ENCODE measurements at places on chromosomes 2 and 18. TPM values are rescaled to one million over a fixed set of nuclear protein-coding genes. Genes with fewer than 3 reads are reported as not detected.

The TEX261 gene
- 18.9 TPM for total RNA-seq

The DIPK1C gene
- total RNA-seq, result under 0.01 TPM

The RAB11FIP5 gene
- total RNA-seq, result 4.3 TPM

The CNGA3 gene
- not detected for total RNA-seq

The SH2D6 gene
- total RNA-seq, result not detected

The CACNB4 gene
- 0.54 TPM for total RNA-seq

The HS1BP3 gene
- total RNA-seq, result 18.0 TPM

The PDE6D gene
- total RNA-seq, result 14.5 TPM

The ALLC gene
- not detected for total RNA-seq

The QPCT gene
- total RNA-seq, result 2.4 TPM

The POTEC gene
- not detected for total RNA-seq

The RESP18 gene
- total RNA-seq, result not detected

The GKN2 gene
- not detected for total RNA-seq

The CRYBA2 gene
- total RNA-seq, result not detected

The C1QL2 gene
- not detected for total RNA-seq

The MYO5B gene
- total RNA-seq, result under 0.01 TPM

The CHRNA1 gene
- not detected for total RNA-seq

The PIGN gene
- total RNA-seq, result 22.9 TPM

The TGFA gene
- total RNA-seq, result 0.27 TPM

The FAP gene
- total RNA-seq, result not detected

The ANKMY1 gene
- total RNA-seq, result 24.2 TPM

The TMEM17 gene
- 2.4 TPM for total RNA-seq

The GALNT14 gene
- 12.9 TPM for total RNA-seq

The REL gene
- total RNA-seq, result 23.4 TPM

The ARHGAP15 gene
- 77.3 TPM for total RNA-seq

The SKA1 gene
- total RNA-seq, result 0.81 TPM

The POTEJ gene
- total RNA-seq, result under 0.01 TPM

The PTPRM gene
- total RNA-seq, result 18.0 TPM

The ABCA12 gene
- not detected for total RNA-seq

The NOP58 gene
- 56.3 TPM for total RNA-seq

The TMEM169 gene
- under 0.01 TPM for total RNA-seq

The TDRD15 gene
- under 0.01 TPM for total RNA-seq

The RAD51AP2 gene
- total RNA-seq, result not detected

The NCKAP5 gene
- not detected for total RNA-seq

The AQP12A gene
- total RNA-seq, result not detected

The EPHA4 gene
- total RNA-seq, result 0.27 TPM

The ZNF892 gene
- 4.8 TPM for total RNA-seq

The GNAL gene
- 0.27 TPM for total RNA-seq

The FOXD4L1 gene
- 0.27 TPM for total RNA-seq

The CRACDL gene
- 1.6 TPM for total RNA-seq

The DLGAP1 gene
- 0.27 TPM for total RNA-seq

The IL1F10 gene
- total RNA-seq, result not detected

The PRSS56 gene
- not detected for total RNA-seq

The NLRC4 gene
- 0.27 TPM for total RNA-seq

The CABLES1 gene
- 18.3 TPM for total RNA-seq

The OSBPL6 gene
- total RNA-seq, result 0.27 TPM

Measured in hematopoietic multipotent progenitor cell (in vitro differentiated cells).